Vagina (tissue), 2 donors: ENCODE measurements at places on chromosomes 5 and 9. TPM values are rescaled to one million over a fixed set of nuclear protein-coding genes. Genes with fewer than 3 reads are reported as not detected.

Gene SLCO6A1
- total RNA-seq = not detected

Gene FBP2
- not detected for total RNA-seq

Gene PRSS3
- total RNA-seq = 7.6 TPM

Gene MEIKIN
- total RNA-seq = not detected

Gene LCN9
- not detected for total RNA-seq

Gene BAAT
- total RNA-seq = not detected

Gene ENTREP1
- 12.5 TPM for total RNA-seq

DNA sequence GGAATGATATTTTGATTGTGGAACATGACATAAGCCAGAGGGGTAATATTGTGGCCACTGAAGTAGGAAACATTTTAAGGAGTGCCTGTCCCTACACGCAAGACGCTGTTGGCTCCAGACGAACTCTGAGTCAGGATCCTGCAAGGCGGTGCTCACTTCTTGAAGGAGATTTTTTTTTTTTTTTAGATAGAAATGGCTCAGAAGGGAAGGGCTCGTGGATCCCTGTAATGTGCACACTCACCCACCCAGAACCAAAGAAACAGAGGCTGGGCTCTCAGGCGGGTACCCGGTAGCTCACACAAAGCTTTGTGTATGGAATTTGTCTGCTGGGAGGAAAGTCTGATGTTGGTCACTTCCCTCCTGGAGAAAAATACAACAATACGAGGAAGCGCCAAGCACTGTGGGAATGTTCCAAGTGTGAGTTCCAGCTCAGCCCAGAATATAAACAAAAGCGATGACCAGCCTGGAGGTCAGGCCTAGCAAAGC, 25.7 kb downstream of the RAPGEF1 start:
- DNase-seq = no peak

GRCh38 chr5:32814141-32814540, 103.0 kb downstream of the NPR3 start:
- DNase-seq = no peak

- DNase-seq = no peak
Measured at GRCh38 chr5:138596105-138596881, 21.1 kb upstream of the HSPA9 start.

DNA sequence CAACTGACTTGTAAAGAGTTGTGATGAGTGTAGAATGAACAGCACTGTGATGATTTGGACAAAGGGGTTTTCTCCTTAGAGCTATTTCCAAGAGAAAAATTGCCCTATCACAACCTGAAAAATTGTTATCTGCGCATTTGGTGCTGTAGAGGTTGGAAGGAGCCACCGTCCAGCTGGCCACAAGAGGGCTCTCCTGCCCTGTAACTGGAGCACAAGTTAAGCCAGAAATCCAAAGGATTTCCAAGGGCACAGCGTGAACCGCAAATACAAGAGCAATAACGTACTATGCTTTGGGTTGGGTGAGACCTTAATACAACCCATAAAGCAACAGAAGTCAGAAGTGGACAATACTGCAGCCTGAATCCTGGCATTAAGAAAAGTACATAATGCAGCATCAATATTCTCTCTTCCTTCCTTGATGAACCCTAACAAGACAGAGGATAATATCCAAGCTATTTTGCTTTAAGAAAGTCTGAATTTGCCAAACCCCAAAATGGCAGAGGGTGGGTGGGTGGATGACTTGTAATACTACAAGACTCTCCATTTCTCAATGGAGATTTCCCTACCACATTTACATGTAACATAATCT, 56.8 kb upstream of the SMIM32 start:
- DNase-seq = no peak

- no peak for DNase-seq
Measured at GRCh38 chr9:69502671-69503301, 169.4 kb downstream of the APBA1 start.

DNA sequence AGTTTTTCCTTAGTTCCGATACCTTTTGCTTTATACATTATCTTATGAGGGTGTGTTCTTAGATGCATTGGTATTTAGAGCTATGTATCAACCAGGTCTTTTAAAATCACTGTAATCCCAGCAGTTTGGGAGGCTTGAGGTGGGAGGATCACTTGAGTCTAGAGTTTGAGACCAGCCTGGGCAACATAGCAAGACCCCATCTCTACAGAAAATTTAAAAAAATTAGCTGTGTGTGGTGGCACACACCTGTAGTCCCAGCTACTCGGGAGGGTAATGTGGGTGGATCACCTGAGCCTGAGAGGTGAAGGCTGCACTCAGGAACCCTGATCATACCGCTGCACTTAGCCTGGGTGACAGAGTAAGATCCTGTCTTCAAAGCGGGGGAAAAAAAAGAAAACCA, 15.1 kb downstream of the SPIN1 start:
- no peak for DNase-seq

DNA sequence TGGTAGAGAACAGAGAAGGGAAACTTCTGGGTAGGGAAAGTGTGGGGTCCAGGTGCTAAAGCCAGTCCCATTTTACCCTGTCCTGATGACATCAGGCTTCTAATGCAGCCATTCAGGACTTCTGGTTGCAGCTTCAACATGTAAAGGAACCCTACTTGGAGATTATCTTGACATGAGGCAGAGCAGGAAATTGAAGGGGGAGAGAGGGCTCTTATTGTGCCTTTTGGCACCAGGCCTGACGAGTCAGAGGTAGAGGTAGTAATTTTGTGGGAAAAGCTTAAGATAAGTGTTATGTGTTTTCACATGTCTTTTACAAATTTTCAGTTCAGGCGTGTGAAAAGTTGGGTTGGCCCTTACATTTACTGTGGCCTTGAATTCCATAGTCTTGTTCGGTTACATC, 102.4 kb upstream of the APC start:
- no peak for DNase-seq

GRCh38 chr9:88458716-88459465, 70.6 kb downstream of the SPIN1 start:
- no peak for DNase-seq

DNA sequence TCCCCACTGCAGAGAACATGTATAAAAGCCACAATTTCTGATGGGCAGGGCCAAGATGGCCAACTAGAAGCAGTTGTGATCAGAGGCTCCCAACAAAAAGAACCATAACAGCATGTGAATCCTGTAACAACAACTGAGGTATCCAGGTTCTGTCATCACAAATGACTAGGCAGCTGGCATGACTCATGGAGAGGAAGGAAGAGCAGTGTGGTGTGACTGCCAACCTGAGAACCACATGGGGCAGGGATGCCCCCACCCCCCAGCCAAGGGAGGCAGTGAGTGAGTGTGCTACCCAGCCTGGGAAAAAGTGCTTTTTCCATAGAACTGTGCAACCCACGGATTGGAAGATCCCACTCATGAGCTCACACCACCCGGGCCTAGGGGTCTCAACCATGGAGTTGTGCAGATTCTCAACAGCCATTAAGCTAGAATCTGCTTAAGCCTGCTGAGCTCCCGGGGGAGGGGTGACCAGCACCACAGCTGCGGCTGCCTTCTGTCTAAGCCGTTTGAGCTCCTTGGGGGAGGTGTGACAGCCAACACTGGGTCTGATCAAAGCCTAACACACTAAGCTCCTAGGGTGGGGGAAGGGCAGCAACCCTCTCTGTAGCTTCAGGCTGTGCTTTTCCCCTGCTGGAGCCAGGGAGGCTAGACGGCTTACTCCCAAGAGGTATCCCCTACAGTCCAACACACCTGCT, 80.1 kb upstream of the DMAC1 start:
- no peak for DNase-seq

DNA sequence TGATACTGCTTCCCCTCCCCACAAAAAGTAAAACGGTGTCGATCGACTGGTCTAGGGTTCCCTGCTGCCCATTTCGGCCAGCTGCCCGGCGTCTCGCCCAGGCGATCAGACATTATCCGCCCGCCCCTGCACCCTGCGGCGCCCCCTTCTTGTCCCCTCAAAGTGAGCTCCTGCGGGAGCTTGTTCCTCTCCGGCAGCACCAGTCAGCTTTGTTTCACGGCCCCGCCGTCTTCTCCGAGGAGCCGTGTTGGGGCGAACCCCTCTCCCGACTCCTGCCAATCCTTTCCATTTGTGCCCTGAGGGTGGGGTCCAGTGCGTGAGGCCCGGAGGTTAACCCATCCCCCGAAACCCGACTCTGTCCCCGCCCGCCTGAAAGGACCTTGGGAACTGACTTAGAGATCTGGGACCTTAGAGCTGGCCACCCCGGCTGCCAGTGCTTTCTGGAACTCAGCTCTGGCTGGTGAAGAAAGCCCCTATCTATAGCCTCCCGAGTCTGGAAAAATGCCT, 518 bp downstream of the UBE2B start:
- DNase-seq = peak; percentile 91

GRCh38 chr5:162407614-162408013, 340.0 kb downstream of the GABRG2 start:
- DNase-seq = no peak

DNA sequence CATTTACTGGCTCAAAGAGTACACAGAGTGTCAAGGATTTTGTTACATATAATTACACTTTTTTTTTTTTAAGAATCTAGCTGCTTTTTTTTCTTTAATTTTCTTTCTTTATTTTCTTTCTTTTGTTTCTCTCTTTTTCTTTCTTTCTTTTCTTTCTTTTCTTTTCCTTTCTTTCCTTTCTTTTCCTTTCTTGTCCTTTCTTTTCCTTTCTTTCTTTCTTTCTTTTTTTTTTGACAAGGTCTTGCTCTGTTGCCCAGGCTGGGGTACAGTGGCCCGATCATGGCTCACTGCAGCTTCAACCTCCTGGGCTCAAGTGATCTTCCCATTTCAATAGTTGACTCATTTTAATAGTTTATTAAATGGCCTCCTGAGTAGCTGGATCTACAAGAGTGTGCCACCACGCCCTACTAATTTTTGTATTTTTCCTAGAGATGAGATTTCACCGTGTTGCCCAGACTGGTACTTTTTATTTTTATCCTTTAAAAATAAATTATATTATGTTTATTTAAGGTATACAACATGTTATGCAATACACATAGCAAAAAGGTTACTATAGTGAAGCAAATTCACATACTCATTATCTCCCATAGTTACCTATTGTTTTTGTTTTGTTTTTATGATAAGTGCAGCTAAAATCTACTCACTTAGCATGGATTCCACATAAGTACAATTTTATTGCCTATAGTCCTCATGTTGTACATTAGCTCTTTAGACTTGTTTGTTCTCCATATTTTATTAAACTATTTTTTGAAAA, 381.5 kb upstream of the KLF4 start:
- no peak for DNase-seq

GRCh38 chr5:74491586-74491985, 148.9 kb downstream of the ENC1 start:
- no peak for DNase-seq

DNA sequence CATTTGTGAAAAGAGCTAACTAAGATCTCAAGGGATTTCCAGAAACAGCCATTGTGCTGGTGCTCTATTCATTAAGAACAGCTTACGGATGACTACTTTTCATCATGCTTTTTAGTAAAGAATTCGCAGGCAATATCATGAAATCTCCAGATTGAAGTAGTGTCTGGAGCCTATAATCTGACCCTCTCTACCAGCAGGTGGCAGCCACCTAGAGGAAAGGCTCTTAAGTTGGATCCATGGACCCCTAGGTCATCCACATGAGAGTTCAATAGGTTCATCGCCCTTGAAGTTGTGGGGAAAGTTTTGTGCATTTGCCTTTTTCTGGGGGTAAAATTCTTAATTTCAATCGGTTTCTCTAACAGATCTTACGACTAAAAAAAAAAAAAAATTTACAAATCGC, 82.3 kb downstream of the SLC1A3 start:
- DNase-seq = no peak

- no peak for DNase-seq
Measured at GRCh38 chr5:81303563-81303962, 2.2 kb downstream of the ZCCHC9 start.

- DNase-seq = no peak
Measured at GRCh38 chr9:38017149-38017884, 51.7 kb downstream of the SHB start.

- no peak for DNase-seq
Measured at GRCh38 chr5:174511714-174512253, 212.6 kb upstream of the MSX2 start.

DNA sequence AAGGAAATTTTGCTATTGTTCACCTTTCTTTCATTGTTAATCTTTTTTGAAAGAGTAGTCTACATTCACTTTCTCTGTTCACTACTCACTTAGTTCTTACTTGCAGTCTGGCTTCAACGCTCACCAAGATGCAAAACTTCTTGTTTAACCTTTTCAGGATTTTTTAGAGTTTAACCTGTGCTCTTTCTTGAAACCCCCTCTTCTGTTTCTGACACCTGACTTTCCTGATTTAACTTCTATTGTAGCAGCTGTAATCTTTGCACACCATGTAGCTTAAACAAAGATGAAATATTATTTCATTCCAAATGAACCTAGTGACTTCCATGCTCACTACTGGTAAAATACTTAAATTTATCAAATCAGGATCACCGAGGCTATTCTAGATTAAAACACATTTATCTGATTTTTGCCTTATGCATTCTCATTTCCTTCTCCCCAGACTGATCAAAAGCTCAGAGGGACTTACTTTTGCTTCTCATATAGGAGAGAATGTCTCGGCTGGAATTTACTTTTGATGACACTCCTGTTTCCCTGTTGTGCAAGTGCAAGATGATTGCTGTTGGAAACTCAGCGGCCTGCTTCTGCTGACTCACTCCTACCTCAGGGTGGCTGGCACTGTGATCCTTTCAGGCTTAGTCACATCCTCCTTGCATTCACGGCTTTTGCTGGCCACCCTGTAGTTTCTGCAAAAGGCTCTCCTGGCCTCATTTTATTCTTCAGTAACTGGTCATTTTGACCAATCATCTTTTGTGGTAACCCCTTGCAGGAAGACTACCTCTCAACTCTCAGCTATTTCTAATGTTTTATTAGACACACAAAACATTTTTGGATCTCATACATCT, 109.3 kb upstream of the IFNE start:
- DNase-seq = peak; percentile 89

- DNase-seq = no peak
Measured at GRCh38 chr5:172659909-172660628, 19.0 kb downstream of the NEURL1B start.

DNA sequence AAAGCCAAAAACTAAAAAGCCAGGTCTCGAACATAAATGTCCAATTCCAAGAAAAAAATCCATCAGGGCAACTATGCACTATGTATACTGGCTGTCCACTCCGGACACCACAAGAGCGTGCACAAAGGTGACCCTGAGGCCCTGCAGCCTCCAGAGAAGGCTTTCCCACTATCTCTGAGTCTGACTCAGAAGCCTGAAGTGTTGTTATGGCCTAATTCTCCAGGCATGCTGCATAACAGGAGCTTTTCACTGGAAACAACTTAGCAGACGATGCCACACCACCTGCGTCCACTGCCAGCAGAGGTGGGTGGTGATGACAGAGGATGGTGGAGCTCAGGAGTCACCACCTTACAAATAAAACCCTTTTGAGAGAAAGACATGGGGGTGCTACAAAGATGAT, 63.7 kb downstream of the HABP4 start:
- no peak for DNase-seq

- no peak for DNase-seq
Measured at GRCh38 chr9:79396168-79396567, 175.6 kb upstream of the TLE4 start.

DNA sequence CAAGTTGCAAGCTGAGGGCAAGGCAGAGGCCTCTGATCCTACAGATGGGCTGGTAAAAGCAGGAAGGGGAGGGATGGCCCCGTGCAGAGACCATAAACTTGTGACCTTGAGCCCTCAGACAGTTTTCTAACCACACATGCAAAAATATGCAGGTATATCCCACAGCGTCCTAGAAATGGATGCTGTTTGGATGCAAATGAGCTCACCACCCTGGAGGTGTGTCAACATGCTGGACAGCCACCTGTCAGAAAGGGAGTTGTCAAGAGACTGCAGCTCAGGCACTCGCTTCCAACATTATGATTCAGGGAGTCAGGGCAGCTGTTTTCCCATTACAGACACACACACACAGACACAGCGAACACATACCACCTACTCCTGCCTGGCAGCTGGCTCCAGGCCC, 97.3 kb upstream of the PANK3 start:
- no peak for DNase-seq
